ENCODE measurements at places on chromosomes 16 and 17. TPM values are rescaled to one million over a fixed set of nuclear protein-coding genes. Genes with fewer than 3 reads are reported as not detected.

The FGF11 gene
- 3.3 TPM for total RNA-seq

The CAVIN1 gene
- total RNA-seq = 0.61 TPM

The KRT25 gene
- total RNA-seq = not detected

The IL32 gene
- 752 TPM for total RNA-seq

The RAB40B gene
- total RNA-seq = 5.8 TPM

The CREBBP gene
- total RNA-seq = 133 TPM

The B4GALNT2 gene
- total RNA-seq = 0.06 TPM

The TMED6 gene
- 5.4 TPM for total RNA-seq

The AATK gene
- total RNA-seq = 1.4 TPM

The MYH2 gene
- not detected for total RNA-seq

The PRSS33 gene
- total RNA-seq = not detected

Measured in CD4-positive, alpha-beta memory T cell (primary cell).